Activated CD8-positive, alpha-beta memory T cell treated with anti-CD3 and anti-CD28 coated beads for 1 hour (primary cell): ENCODE measurements at places on chromosomes 7 and 10.

DNA sequence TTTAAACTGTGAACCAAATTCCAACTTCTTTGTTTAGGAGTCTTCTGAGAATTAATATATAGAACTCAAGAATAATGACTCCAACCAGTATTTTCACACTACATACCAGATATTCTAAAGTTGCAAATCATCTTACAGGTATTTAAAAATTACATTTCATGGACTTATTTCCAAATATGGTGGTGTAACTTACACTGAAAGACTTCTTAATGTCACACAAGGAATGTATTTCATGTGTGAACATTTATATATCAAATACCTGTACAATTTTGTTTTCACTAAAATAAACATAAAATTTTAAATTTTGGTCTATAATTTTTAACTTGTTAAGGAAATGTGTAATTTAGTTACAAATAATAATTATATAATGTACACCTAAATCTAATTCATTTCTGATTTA, 2.6 kb upstream of the CDK6 start:
- DNase-seq: no peak

DNA sequence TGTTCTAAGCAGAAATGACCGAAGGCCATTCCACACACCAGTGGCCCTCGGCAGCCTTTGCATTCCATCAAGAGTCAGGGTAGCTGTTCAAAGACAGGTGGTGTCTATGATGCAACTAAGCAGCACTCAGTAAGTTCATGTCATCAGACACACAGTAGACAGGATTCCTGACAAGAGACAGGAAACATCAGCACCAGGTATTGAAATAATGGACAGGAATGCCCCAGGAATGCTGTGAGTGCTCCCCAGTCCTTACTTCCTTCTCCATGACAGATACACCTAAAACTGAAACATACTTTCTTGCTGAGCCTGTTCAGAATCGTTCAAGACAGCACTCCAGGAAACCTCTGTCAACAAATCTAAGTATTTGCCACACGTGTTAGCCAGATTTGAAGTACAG, 204.4 kb downstream of the TPST1 start:
- DNase-seq: no peak

DNA sequence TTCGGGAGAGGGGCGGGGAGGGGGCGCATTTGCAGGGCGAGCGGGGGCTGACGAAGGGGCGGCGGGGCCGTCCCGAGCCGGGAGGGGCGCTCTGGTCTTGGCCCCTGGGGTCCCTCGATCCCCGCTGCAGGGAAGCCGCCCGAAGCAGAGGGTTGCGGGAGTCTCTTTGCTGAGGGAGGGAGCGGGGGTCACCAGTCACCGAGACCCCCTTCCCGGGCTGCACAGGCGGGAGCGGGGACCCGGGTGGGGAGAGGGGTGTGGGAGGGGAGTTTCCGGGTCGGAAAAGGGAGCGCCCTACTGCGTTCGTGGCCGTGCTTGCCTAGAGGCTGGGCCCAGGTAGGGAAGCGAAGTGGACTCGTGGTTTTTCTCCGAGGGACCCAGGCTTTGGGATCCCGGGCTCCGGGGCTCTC, 422 bp downstream of the AP1S1 start:
- no peak for DNase-seq

DNA sequence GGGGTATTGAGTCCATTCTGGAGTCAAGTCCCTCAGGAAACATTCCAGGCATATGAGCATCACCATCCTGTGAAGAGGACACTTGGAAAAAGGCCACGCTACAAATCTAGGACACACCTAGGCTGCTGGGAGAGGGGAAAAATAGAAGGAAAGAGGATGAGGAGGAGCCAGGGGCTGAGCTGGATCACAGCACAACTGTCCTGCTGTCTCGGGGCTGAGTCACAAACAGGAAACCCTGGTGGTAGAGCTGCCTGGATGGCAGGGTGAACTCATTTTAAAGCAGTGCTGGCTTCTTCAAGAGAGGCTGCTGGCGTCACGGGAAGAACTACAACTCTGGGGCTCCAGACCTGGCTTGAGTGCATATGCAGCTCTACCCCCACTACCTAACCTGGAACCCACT, 151.5 kb downstream of the RNF216 start:
- DNase-seq: peak; percentile 23

DNA sequence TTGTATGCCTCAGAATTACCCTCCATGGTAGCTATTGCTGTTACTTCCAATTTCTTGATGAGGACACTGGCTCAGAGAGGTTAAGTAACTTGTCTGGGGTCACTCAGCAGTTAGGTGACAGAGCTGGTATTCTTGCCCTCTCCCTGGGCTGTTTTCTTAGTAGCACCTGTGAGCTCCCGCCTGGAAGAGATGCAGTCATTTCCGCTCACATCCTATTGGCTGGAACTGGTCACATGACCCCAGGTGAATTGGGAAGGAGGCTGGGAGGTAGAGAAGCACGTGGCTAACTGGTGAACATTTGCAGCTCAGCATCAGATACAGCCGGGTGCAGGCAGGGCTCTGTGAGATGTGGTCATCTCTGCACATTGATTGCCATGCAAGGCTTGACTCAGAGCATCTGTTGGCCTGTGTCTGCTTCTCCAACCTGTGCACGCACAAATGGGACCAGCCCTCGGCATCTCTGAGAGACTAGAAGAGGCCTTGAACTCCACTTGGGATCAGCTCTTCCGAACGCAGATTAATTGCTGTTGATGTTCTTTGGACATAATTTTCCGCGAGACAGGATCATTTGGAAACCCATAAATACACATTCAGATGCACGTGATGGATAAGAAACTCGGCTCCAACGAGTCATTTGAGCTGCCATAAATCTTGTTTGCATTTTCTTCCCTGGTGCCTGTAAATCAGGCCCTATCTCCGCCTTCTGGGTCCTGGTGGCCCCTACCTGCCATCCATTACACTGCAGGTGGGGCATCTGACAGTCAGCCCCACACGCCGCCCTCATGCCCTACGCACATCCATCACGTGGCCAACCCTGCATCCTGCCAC, 42.8 kb downstream of the MYL10 start:
- no peak for DNase-seq
